NCI-H1436 treated with DMSO at 0.1 percent for 48 hours (cell line): ENCODE measurements at places on chromosomes 6 and 20.

DNA sequence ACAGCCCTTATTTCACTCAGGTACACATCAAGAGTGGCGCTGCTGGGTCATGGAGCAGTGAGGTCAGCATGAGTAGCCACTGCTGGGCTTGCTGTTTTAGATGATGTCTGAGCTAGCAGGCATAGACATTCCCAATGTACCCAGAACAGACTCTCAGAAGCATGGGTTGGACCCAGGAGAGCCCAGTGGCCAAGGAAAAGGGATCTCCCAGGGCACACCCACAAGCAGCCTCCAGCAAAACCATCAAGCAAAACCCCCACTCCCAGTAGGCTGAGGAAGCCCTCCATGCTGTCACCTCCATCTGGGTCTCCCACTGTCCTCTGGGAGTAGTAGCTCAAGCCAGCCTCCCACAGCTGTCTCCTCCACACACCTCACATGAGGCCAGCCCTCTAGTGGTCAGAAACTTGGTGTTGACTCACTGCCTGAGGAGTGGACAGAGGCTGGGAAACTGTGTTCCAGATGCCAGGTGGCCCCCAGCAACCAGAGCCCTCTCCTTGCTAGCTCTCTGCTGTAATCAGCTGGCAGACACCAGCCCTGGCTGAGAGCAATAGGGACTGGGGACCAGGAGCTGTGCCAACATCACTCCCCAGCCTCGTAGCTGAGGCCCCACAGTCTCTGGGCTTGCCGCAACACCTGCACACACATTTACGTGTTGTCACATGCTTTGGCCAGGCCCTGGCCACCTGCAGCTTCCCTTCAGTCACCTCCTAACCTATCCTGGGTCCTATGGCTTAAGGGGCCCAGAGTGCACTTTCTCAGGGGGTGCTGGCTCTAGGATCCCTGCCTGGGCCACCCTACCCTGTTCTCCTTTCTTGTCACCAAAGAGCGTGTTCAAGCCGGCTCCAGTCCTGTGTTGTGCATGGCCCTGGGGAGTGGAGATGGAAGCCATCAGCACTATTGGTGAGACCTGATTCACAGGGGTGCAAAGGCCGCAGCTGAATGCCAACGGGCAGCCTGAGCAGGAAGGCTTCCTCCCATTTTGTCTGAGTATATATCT, 1.9 kb upstream of the AP5S1 start:
- DNase-seq = no peak

DNA sequence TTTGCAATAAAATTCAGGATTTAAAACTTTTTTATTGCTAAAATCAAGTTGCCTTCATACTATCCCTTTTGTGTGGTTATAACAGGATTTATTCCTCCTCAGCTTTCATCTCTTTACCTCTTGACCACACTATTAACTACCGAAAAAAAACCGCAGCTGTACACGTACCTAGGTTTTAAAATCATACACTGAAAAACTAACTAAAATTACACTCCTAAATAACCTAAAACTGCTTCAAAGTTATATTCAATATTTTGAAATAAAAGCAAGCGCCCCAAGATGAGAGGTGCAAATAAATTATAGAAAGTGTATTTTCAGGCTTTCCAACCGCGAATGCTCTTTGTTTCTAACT, 1.4 kb downstream of the MPC1 start:
- no peak for DNase-seq

- no peak for DNase-seq
Observed at GRCh38 chr6:104462811-104463599, 396.7 kb downstream of the HACE1 start.

DNA sequence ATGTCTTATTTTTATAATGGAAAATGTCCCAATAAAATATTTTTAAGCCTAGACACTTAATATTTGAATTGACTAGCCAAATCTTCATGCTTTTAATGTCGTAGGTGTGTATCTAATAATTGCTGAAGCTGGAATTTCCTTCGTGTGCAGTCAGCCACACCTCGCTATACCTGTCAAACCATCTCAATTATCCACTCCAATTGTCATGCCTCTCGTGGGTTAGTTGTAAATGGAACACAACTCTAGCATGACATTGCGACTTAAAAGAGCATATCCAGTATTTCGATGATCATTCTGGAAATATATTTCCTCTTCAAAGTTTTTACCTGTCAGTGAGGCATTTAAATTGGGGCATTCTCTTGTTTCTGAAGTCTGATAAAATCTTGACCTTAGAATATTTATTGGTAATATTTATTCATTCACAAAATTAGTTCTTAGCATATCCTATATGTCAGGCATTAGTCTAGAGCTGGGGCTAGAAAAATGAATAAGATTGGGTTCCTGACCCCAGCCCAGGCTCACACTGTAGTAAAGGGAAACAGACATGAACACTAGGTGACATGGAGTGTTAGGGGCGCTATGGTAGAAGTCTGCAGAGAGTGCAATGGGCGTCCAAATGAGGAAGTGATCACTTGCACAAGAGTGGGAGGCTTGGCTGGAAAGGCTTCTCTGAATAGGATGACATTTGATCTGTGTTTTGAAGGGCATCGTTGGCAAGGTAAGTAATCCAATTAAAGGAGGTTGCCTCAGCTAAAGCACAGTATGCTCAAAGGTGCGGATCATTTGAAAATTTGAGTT, 11.0 kb upstream of the CFAP206 start:
- DNase-seq = no peak

DNA sequence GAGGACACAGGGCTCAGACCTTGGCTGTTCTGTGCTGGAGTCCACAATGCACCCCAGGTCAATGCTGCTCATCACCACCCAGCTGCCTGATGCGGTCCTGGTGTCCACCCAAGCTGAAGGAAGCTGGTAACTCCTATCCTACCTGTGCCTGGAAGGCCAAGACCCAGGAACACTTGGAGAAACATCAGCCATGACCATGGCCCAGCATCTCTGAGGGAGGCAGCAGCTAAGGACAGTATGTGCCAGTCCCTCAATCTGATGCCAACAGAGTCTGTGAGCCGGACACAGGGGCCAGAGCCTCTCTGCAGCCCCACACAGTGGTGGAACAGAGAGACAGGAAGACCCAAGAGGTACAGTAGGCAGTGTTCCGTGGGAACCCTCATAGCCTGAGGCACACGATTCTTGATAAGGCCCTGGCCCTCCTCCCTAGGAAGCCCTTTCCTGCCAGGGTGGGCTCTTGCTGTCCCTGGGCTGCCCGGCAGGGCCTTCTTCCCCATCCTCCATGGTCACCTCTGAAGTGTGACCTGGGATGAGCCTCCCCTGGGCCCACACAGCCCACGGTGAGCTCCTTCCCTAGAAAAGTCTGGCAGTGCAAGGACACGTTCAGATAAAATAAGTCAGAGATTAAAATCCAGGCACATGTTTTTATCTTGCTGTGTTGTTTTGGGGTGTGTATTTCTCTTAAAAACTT, 170.7 kb downstream of the THBS2 start:
- no peak for DNase-seq

GRCh38 chr6:143535189-143535614, 23.7 kb upstream of the FUCA2 start:
- no peak for DNase-seq

- no peak for DNase-seq
Observed at GRCh38 chr6:6386010-6386409, 65.5 kb upstream of the F13A1 start.

DNA sequence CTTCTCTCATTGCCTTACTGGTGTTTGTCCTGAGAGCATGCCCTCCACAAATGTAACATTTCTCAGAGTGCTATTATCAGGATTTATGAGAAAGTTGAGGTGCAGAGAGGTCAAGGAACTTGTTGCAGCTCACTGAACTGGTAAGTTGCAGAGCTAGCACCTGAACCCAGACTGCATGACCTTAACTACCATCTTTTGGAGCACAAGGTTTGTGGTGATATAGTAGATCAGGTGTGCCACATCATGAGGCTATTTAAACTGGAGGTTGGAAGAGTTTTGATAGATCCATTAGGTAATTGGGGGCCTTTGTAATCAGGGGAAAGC, 112.0 kb upstream of the CITED2 start:
- DNase-seq = no peak

DNA sequence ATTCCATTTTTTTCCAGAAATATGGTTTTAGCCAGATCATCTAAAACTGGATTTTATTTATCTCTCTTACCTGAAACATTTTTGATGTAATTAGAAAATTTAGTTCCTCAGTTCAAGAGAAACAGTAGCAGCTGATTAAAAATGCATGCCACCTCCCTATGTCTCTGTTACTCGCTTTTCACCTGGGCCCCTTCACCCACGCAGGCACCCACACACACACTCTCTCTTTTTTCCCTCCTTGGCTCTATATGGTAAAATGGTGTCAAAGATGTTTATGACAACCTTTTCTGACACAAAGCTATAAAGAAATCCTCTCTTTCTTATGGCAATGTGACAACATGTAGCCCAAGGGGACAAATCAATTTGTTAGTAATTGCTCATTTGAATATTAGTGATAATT, 5.8 kb upstream of the SGK1 start:
- DNase-seq = no peak

DNA sequence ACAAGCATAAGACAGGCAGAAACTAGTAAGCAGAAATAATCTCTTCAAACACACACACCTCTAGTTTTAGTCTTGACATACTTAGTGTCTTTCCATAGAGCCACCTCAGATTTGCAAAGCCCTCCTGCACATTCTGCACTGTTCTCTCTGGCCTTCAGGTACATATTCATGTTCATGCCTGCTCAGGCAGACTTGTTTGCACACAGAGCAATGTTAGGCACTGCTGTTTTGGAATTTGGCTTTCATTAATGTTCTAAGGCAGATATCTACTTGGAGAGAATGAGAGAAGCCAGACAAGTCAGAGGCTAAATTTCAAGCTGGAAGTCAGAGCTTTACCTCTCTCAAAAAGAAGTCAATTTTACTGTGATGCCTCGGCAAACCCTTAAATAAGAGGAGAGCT, 21.3 kb upstream of the DST start:
- no peak for DNase-seq

- no peak for DNase-seq
Observed at GRCh38 chr6:115832786-115833185, 227.9 kb downstream of the FRK start.

- DNase-seq = peak; percentile 53
Observed at GRCh38 chr20:47397652-47398301, 41.3 kb upstream of the ZMYND8 start.

GRCh38 chr20:31863296-31864085, 6.8 kb downstream of the DUSP15 start:
- no peak for DNase-seq

- DNase-seq = peak; percentile 98
Observed at GRCh38 chr6:110563711-110564110, 87.3 kb upstream of the SLC22A16 start.

DNA sequence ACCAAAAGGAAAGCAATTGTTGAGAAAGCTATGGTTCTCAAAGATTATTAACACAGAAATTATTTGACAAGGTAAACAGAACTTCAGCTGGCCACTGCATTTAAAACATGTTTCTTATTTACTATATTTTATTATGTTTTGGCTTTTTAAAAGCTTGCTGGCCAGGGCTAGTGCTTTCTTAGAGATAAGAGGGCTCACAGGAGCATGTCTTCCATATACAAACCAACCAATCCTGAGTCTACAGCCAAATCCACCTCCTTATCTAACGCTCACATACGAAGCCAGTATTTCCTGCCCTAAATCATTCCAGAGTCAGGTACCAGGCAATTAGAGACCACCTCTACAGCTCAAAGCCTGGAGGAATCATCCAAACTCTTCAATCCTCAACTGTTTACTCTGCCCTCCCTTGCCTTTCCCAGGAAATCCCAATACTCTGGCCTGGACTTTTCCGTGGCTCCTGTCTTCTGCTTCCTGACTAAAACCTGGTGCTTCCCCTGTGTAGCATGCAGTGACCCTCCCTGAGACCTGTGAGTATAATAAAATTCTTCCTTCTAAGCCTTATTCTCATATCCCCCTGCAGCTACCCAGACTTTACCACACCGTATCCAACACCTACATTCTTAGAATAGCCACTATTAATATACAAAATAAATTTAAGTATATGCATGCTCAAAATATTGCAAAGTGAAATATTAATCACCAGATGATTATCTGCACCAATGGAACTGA, 33.2 kb downstream of the RANBP9 start:
- DNase-seq = no peak

GRCh38 chr20:723756-724155, 44.5 kb downstream of the SLC52A3 start:
- DNase-seq = no peak

GRCh38 chr6:90368601-90369000, 72.0 kb upstream of the BACH2 start:
- DNase-seq = no peak

GRCh38 chr6:20608905-20609304, 74.6 kb downstream of the CDKAL1 start:
- DNase-seq = no peak

DNA sequence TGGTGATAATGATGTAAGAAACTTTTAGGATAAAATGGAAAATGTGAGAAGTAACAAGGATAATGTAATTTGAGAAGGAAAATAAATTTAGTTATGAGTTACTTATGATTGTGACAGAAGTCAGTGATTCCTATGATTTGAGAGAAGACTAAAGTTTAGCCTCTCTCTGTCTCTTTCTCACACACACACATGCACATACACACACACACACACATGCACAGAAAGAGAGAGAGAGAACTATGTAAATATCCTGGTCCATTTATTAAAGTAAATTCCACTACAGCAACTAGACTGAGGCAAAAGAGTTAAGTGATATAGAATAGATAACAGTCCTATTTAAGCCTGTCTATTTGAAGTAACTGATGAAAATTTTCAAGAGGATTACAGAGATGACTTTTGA, 375.2 kb downstream of the CD109 start:
- DNase-seq = no peak

DNA sequence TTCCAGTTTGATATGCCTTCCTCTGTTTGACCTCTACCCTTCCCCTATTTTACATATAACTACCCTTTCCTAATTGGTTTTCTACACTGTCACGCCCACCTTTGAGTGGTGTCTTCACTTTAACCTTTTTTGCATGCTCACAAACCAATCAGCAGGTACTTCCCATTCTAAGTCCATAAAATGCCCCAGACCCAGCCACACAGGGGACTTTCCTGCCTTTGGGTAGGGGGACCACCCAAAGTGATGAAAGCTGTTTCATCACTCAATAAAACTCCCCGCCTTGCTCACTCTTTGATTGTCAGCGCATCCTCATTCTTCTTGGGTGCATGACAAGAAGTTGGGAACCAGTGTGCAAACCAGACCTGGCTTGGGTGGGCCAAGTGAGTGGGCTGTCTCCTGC, 20.5 kb upstream of the SNRPC start:
- no peak for DNase-seq

DNA sequence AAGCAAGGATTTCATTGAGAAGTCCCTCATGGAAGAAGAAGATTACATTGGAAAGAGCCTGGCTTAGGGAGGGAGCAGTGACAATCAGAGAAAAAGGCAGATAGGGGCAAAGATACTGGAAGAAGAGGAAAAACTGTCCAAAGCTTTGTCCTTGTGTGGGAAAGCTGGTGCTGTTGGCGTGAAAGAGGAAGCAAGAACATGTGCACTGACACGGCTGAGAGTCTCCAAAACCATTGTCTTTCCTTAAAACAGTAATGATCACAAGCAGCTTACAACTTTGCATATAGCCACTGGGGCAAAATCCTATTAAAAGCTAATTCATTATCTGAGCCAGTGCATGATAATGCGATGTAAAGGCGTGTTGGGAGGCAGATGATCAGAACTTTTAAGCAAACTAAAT, 85.1 kb upstream of the ESR1 start:
- no peak for DNase-seq
